ENCODE measurements at places on chromosomes 1 and 21. TPM values are rescaled to one million over a fixed set of nuclear protein-coding genes. Genes with fewer than 3 reads are reported as not detected.
A peak's percentile ranks its signal among the peaks of the same experiment; 100 is the strongest.

DNA sequence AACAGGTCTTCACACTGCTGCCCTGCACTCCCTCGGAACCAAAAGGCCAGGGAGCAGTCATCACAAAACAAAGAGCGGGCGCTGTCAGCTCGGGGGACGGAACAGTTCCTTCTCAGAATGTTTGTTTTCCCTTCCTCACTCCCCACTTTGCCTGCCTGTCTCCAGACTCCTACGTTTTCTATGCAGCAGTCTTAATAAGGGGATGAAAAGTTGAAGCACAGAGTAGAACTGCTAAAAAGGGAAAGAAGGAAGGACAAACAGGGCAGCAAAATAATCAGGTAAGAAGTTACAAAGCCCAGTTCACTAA, 738 bp upstream of the GPR161 start:
- peak overlapping the region; percentile 72 for H3K4me3 ChIP-seq
- DNase-seq: no peak
- H3K27me3 ChIP-seq: no peaks in the 10 kb centered on the region
- H3K4me1 ChIP-seq: peaks cover 38% of the 10 kb centered on the region

- no peak overlapping the region for H3K27ac ChIP-seq
- DNase-seq: no peak
- no peaks in the 10 kb centered on the region for H3K4me1 ChIP-seq
- no peaks in the 10 kb centered on the region for H3K27me3 ChIP-seq
- H3K4me3 ChIP-seq: no peak overlapping the region
- H3K36me3 ChIP-seq: no peaks in the 10 kb centered on the region
Observed at GRCh38 chr1:60564916-60565750, 491.6 kb upstream of the C1orf87 start.

DNA sequence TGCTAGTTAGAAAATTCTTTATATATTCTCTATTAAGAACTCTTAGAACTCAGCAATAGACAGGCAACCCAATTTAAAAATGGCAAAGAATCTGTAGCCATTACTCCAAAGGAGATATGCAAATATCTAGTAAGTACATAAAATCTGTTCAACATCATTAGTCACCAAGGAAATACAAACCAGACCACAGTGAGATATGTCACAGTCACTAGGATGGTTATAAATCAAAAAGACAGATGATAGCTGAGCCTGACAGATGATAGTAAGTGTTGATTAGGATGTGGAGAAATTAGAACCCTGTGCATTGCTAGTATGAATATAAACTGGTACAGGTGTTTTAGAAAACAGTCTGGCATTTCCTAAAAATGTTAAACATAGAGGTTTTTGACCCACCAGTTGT, 26.6 kb downstream of the SRSF11 start:
- H3K27me3 ChIP-seq: no peaks in the 10 kb centered on the region
- H3K4me3 ChIP-seq: no peak overlapping the region
- no peak for DNase-seq
- H3K27ac ChIP-seq: no peak overlapping the region
- no peaks in the 10 kb centered on the region for H3K4me1 ChIP-seq
- H3K36me3 ChIP-seq: no peaks in the 10 kb centered on the region

- no peak overlapping the region for H3K27ac ChIP-seq
- no peak for DNase-seq
- no peaks in the 10 kb centered on the region for H3K4me1 ChIP-seq
- H3K27me3 ChIP-seq: no peaks in the 10 kb centered on the region
Observed at GRCh38 chr1:112981426-112981825, 25.4 kb upstream of the SLC16A1 start.

- DNase-seq: no peak
- no peaks in the 10 kb centered on the region for H3K36me3 ChIP-seq
- no peaks in the 10 kb centered on the region for H3K27me3 ChIP-seq
- no peak overlapping the region for H3K4me3 ChIP-seq
Observed at GRCh38 chr1:87603626-87604025, 274.9 kb downstream of the LMO4 start.

NBPF10 gene
- 2.3 TPM for total RNA-seq

GRCh38 chr1:17875882-17876280, 120.7 kb downstream of the ACTL8 start:
- no peaks in the 10 kb centered on the region for H3K27me3 ChIP-seq
- H3K36me3 ChIP-seq: no peaks in the 10 kb centered on the region
- DNase-seq: no peak
- H3K4me3 ChIP-seq: no peak overlapping the region
- H3K4me1 ChIP-seq: no peaks in the 10 kb centered on the region

DNA sequence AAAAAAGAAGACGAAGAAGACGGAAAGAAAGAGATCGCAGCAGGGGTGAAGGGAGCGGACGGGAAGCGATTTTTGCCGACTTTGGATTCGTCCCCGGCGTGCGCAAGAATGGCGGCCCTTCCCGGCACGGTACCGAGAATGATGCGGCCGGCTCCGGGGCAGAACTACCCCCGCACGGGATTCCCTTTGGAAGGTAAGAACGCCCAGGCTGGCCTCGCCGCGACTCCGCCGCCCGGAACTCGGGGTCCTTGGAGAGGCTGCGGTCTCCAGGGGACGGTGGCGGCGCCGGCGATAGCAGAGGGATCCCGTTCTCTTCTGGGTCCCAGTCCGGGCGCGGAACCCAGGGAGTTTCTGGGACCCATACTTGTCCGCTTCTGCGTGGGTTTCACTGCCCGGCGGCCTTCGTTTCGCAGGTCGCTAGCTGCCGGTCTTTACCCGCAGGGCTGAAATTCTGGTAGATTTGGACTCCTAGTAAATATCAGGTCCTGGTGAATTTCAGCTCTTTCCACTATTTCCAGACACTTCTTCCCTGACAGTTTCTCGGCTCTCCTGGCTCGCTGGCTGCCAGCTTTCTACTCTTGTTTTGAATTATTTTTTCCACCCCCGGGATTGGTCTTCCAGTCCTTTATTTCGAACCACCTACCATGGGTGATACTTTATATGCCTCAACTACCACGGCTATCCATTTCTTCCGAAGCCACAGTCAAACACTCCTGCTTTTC, 1.0 kb downstream of the PAX7 start:
- H3K36me3 ChIP-seq: no peaks in the 10 kb centered on the region
- no peaks in the 10 kb centered on the region for H3K4me1 ChIP-seq
- no peak for DNase-seq
- no peak overlapping the region for H3K27ac ChIP-seq
- no peaks in the 10 kb centered on the region for H3K27me3 ChIP-seq

- no peaks in the 10 kb centered on the region for H3K27me3 ChIP-seq
- H3K27ac ChIP-seq: no peak overlapping the region
- DNase-seq: no peak
- H3K4me1 ChIP-seq: no peaks in the 10 kb centered on the region
- no peaks in the 10 kb centered on the region for H3K36me3 ChIP-seq
Observed at GRCh38 chr1:96643519-96643918, 78.1 kb upstream of the PTBP2 start.

DNA sequence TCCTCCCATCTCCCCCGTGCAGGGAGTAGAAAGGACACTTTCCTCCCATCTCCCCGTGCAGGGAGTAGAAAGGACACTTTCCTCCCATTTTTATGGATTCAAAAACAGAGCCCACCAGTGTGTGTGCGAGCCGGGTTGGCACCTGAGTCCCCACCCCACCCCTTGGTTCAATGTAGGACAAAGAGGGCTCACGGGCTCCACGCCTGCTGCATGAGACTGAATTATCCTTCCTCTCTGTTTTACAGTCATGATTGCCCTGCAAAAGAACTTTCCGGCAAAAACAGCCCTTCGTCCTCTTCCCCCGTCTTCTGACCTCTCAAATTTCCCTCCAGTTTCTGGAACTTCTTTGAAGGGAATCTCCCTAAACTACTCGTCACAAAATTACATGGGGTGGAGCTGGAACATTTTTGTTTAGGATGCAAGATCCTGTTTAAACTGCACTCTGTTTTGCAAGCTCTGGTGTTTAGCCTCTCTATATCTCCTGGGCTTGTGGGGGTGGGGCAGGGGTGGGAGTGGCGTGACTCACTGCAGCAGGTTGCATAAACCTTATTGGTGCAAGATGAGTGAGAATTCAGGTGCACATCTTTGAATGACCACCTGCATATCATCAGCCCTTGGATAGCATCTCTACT, 99.8 kb downstream of the PSMG1 start:
- no peaks in the 10 kb centered on the region for H3K36me3 ChIP-seq
- no peaks in the 10 kb centered on the region for H3K4me1 ChIP-seq
- no peaks in the 10 kb centered on the region for H3K27me3 ChIP-seq
- H3K27ac ChIP-seq: peak overlapping the region; percentile 7
- no peak for DNase-seq
